ENCODE measurements at places on chromosomes 2 and 18. TPM values are rescaled to one million over a fixed set of nuclear protein-coding genes. Genes with fewer than 3 reads are reported as not detected.

DNA sequence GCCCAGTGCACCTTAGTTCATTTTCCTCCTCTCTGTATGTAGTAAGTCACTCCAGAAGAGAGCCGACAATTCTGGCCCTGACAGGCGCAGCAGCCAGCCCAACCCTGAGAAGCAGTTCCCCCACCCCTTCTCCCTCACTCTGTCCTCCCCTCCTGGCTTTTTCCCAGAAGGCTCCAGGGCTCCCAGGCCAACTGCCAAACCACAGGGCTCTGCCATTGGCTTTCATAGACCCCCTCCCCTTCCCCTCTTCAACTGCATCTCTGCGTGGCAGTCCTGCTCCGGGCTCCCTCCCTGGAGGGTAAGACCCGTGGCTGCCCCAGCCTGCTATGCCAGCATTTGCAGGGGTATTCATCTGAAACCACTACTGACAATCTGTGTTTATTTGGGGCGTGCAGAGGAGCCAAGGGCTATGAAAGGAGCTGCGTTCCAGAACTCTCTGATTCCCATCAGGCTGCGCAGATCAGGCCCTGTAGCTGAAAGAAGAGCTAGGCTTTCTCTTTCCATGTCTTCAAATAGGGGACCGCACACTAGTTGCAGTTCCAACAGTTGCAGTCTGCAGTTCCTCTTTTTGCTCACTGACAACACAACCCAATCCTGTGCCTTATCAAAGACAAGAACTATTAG is 388.6 kb upstream of the TNP1 start:
- no peak for DNase-seq

GRCh38 chr2:5938566-5938896 is 246.3 kb downstream of the SOX11 start:
- no peak for DNase-seq

DNA sequence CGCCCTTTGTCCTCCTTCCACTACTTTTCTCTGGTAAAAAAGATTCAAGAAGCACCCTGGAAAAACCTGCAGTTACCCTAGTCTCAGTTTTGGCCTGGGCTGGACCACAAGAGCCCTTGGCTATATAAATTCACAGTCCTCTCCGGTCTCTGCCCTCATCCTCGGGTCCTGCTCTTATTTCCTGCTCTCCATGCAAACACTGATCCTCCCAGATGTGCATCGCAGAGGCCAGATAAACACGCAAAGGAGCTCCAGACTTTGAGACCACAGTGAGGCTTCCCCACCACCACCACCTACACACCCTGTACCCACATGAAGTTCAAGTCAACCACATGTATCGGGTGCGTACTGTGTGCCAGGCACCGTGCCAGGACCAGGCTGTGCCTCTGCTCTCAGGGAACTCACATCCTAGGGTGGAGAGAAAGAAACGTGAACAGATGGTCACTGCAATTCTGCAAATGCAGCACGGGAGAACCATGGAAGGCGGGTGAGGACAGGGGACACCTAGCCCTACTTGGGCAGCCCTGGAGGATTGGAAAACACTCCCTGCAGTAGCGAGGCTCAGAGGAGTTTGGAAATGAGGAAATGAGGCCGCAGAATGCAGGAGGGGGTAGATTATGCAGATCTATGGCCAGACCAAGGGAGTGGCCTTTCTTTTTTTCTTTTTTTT is 7.4 kb downstream of the CTDSP1 start:
- DNase-seq, result peak; percentile 68

DNA sequence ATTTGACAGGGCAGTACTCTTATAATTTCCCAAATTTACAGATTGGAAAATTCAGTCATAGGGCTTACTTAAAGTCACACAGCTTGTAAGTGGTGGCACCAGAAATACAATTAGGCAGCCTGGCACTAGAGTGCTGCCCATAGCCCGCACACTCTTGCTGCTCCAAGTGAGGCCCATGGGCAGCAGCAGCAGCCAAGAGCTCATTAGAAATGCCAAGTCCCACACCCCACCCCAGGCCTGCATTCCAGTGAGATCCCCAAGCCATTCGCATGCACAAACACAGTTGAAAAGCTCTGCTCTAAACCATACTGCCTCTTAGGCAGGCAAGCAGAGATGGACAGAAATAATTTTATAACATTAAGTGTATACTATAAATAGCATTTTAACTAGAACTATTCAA is 379.3 kb upstream of the PKDCC start:
- DNase-seq, result no peak

DNA sequence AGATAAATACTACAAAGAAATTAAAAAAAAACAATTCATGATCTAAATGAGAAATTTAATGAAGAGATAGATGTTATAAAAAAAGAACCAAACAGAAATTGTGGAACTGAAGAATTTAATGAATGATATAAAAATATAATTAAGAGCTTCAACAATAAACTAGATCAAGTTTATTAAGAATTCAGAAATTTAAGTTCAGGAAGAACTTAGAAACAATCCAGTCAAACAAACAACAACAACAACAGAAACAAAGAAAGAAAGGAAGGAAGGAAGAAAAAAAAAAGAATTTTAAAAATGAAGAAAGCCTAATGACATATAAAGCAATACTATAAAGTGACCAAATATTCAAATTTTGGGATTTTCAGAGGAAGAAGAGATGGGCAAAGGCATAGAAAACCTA is 250.9 kb upstream of the FBXO11 start:
- no peak for DNase-seq

DNA sequence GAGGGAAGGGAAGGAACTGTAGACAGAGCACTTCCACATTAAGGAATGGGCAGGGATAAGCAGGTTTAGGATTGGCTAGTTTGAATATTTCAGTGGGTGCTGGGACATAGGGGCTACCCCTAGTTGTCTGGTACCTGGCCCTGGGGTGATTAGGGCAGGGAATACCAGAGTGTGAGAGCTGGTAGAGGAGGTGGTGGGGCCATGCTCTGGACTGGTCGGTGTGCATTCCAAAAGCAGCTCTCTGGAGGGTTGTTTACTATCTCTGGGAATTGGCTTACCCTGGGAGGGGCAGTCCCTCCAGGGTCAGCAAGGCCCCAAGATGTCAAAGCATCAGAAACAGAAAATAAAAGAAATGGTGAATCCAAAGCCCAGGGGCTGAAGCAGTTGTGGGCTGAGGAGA is 103.8 kb downstream of the LAMA3 start:
- DNase-seq, result no peak

- DNase-seq, result no peak
Measured at GRCh38 chr2:147763861-147764260, 81.0 kb upstream of the ACVR2A start.

GRCh38 chr2:88003074-88003755 is 13.1 kb downstream of the RNU2-63P start:
- DNase-seq, result no peak

DNA sequence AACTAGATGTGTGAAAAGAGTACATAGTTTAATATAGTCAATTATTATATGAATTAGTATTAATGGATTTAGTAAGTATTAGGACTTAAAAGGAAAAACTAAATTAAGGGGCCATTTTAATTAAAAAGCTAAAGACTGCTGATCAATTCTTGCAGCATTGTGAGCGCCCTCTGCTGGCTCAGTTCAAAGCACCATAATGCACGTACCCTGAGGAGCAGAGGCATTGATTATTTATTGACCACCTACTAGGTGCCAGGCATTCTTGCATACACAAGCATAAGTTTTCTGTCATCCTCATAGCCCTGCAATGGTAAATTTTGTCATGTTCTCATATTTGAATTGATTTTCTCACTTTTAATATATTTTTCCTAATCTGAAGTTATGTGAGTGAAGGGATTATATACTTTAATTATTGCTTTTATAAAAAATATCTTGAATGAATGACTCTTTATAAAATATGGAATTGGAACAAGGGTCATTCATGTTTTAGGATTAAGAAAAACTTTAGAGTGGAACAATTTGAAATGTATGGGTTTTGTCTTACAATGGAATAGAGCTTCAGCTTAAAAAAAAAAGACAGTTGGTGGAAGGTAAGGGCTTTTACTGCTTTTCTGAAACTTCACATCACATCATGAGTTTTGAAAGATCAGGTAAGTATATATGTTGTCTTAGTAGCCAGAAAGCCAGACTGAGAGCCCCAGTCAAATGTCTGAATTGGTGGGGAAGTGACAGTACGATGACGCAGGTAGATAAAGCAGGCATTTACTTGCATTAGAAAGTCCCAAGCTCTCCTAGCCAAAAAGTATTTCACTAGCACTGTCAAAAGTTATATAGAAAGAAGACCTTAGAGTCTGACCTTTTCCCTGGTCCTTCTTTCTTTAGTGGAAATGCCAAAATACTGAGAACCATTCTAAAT is 9.7 kb downstream of the ITGA4 start:
- peak; percentile 85 for DNase-seq

GRCh38 chr2:172962824-172963223 is 112.8 kb upstream of the MAP3K20 start:
- no peak for DNase-seq

DNA sequence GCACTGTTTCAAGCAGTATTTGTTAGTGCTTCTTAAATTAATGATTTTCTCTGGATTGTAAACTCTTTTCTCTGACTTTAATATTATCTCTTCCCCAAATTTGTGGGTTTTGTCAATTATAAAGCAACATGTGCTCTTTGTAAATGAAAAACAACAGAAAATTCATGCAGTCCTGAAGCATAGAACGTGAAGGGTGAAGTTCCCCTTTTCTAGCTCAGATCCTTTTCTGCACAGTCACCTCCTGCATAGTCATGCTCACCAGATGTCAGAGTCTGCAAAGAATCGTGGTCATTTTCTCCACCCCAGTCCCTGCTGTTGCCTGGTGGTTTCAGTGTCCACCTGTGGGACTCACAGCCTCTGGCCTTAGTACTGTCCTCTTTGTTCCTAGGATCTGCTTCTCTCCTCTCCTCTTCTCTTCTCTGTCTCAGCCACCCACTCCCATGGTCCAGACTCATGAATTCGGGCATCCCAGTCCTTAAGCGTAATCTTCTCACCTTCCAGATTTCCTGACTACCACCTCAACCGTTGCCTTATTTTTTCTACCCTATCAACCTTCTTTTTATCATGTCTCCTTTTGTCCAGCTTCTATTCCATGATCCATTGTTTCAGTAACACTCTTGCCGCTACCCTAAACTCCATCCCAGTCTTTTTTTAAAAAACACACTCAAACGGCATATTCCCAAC is 229.1 kb downstream of the RTP5 start:
- DNase-seq, result no peak

- no peak for DNase-seq
Measured at GRCh38 chr18:29164020-29164706, 987.2 kb upstream of the CDH2 start.

DNA sequence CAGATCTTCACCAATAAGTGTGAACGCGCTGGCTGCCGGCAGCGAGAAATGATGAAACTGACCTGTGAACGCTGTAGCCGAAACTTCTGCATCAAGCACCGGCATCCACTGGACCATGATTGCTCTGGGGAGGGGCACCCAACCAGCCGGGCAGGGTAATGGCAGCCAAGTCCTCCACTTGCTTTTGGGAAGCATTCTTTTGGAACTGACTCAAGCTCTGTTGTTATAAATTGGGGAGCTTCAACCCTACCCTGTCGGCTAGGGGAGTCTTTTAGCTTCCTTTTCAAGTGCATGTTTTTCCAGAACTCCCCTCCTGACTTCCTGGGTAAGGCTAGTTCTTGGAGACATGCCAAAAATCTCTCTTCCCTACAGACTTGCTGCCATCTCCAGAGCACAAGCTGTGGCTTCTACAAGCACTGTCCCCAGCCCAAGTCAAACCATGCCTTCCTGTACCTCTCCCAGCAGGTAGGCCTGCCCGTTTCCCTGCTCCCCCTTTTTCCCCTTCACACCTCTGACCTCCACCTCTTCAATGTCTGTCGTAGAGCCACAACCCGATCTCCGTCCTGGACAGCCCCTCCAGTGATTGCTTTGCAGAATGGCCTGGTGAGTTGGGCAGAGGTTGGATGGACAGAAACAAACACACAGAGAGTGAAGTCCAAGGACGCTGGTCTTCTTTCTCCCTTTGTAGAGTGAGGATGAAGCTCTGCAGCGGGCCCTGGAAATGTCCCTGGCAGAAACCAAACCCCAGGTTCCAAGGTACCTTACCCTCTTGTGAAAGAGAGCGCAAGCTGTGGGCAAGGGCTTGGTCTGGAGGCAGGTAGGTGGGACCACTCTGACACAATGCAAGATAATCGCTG is 1.5 kb downstream of the ZFAND2B start:
- DNase-seq, result no peak

DNA sequence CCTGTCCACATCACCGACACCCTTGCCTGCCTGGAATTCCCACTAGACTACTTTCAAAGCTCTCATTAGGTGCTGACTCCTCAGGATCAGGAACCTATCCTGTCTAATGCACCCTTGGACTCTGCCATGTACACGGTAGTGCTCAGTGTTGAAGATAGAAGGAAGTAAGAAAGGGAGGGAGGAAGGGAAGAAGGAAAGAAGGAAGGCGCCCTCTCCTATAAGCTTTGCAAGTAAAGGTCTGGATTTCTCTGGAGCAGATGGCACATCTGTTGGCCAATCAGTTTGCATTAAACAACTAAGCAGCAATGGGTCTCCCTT is 45.3 kb downstream of the SCTR start:
- no peak for DNase-seq

DNA sequence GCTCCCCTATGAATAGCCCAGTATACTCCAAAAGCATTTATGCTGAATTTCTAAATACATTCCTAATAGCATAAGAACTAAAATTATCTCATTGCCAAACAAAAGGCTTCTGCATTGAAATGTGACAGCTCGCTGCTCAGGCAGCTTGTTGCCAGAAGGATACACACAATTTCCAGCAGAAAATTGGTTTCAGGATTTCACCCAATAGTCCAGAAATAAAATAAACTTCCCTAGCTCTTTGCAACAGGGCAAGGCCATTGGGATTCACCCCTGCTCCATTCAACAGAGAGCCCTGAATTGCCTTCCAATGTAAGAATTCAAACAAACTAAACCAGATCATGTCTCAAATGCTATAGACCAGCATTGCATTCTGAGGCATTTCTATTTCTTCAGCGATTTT is 70.7 kb downstream of the RBM43 start:
- DNase-seq, result no peak

The IL36RN gene
- total RNA-seq, result not detected

The GPBAR1 gene
- total RNA-seq, result 1.0 TPM

The KIF3C gene
- 7.0 TPM for total RNA-seq

The MC4R gene
- not detected for total RNA-seq

The MARCO gene
- total RNA-seq, result not detected

The PIEZO2 gene
- total RNA-seq, result not detected

The KCNK3 gene
- total RNA-seq, result not detected

Measured in activated CD4-positive, alpha-beta T cell treated with anti-CD3 and anti-CD28 coated beads, Interleukin-2, amount 10 ng/mL, durations not matched to agents 7 days and 5 days (primary cell).